ENCODE measurements at places on chromosomes 16 and 17. TPM values are rescaled to one million over a fixed set of nuclear protein-coding genes. Genes with fewer than 3 reads are reported as not detected.

DNA sequence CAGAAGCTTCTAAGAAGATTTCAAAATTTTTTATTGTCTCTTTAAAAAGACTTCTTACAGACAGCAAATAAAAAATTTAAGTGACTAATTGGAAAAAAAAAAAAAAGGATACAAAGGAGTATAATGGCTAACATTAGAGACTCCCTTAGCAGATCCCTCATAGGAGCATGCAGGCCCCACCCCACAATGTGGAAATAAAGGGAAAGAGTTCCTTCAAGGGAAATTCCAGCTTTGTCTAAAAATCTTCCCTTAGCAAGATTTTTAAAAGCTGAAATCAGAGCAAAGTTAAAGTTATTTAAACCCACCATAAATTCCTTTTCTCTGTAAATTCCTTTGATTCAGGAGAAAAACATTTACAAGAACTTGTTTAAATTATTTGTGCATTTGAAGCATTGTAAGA is 32.5 kb upstream of the NOS2 start:
- DNase-seq = no peak

GRCh38 chr17:34412965-34413441 is 50.0 kb upstream of the CCL1 start:
- no peak for DNase-seq

Gene ENPP7
- polyA plus RNA-seq = 136 TPM

Gene LGALS9B
- polyA plus RNA-seq = 0.54 TPM

Gene ATAD5
- 4.7 TPM for polyA plus RNA-seq

Gene RAC3
- polyA plus RNA-seq = 10.1 TPM

Gene DOC2A
- polyA plus RNA-seq = 4.2 TPM

DNA sequence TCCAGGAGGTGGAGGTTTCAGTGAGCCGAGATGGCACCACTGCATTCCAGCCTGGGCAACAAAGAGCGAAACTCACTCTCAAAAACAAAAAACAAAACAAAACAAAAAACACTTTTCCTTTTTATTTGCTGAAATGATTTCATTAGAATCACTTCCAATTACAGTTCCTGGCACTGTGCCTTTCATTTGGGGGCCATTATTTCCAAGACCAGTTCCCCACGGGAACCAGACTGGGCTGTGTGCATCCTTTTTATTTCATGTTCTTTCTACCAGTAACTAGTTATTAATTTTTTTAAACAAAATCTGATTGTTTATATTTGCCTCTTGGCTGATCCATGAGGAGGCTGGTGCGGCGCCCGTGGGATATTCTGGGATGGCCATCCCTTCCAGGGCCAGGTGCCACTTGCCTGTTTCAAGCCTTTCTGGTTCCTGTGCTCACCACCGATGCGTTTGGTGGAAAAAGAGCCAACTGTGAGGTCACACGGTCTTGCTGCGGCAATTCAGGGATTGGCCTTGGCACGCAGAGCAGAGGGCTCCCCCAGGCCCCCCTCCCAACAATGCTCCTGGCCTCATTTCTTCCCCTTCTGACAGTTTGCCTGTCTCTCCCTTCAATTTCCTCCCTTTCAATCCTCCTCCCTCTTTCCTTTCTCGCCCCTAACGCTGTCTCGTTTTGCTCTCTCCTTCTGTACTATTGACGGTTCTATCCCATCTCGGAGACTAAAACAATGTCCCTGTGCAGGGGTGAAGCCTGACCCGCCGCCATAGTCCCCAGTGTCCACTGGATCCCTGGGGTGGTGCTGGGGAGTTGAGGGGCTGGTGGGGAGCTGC is 13.4 kb downstream of the UBALD1 start:
- no peak for DNase-seq

Gene ADAMTS18
- polyA plus RNA-seq = 1.9 TPM
